ENCODE measurements at places on chromosomes 4 and X.

- DNase-seq = no peak
Measured at GRCh38 chr4:148141501-148141900, 300.7 kb downstream of the NR3C2 start.

GRCh38 chrX:32778965-32779364 is 432.4 kb downstream of the DMD start:
- DNase-seq = no peak

- DNase-seq = no peak
Measured at GRCh38 chr4:2413821-2414610, 4.4 kb downstream of the ZFYVE28 start.

DNA sequence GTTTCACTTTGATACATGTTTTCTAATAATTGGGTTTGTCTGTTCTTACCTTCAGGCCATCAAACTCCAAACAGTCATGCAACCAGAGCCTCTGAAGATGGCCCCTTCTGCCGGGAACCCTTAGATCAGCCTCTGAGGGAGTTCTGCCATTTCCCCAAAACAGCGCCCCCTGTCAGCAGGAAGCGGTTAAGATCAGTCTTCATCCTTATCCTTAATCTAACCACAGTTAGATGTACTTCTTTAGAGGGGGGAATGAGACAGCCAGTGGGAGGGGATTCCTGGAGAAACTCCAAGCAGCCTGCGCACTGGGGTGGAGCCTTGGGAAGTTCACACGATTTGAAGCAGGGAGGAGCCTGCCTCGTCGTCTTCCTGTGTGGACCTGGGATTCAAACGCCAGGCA is 185.4 kb downstream of the INPP4B start:
- DNase-seq = no peak

GRCh38 chr4:118085700-118086099 is 51.4 kb downstream of the NDST3 start:
- no peak for DNase-seq

GRCh38 chr4:98452091-98452490 is 190.9 kb downstream of the RAP1GDS1 start:
- no peak for DNase-seq

GRCh38 chr4:16160457-16160856 is 65.8 kb downstream of the TAPT1 start:
- DNase-seq = no peak

GRCh38 chr4:99628040-99628439 is 29.6 kb downstream of the C4orf54 start:
- no peak for DNase-seq

GRCh38 chr4:124682384-124682783 is 30.1 kb downstream of the ANKRD50 start:
- DNase-seq = no peak

DNA sequence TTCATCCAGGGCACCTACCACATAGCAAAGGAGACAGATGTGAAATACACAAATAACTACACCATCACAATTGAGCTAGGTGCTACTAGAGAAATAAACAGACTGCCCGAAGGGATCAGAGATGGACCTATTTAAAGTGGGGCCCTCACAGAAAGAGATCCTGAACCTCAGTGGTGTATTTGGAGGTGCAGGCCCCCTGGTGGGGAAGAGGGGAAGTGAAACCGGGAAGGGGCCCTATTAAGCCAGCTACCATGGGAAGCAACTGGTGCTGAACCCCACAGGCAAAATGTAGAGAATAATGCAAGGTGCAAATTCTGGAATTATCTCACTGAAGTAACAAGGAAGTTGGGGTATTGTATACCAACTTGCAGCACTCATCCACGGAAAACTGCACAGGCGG is 78.6 kb upstream of the FAM9A start:
- DNase-seq = no peak

DNA sequence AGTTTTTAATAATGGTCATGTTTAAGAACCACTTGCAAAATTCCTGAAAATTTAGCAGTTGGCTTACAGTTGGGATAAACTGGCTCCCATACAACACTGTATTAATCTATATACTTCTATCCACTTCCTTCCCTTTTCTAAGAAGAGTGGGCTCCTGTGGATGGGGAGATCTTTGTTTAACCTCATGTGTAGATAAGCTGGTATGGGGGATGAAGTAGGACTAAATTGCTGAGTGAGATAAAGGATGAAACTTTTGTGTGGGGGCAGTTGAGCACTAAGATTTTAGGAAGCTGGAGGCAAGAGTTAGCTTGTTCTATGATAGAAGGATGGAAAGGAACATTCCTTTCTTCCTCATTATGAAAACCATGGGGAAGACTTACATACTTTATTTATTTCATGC is 54.6 kb upstream of the ATP8A1 start:
- no peak for DNase-seq

DNA sequence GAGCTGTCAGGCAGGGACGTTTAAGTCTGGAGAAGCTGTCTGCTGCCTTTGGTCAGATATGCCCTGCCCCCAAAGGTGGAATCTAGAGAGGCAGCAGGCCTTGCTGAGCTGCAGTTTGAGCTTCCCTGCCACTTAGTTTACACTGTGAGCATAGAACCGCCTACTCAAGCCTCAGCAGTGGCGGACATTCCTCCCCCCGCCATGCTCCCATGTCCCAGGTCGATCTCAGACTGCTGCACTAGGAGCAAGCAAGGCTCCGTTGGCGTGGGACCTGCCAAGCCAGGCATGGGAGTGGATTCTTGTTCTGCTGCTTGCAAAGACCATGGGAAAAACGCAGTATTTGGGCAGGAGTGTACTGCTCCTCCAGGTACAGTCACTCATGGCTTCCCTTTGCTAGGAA is 24.3 kb downstream of the PLK4 start:
- no peak for DNase-seq

DNA sequence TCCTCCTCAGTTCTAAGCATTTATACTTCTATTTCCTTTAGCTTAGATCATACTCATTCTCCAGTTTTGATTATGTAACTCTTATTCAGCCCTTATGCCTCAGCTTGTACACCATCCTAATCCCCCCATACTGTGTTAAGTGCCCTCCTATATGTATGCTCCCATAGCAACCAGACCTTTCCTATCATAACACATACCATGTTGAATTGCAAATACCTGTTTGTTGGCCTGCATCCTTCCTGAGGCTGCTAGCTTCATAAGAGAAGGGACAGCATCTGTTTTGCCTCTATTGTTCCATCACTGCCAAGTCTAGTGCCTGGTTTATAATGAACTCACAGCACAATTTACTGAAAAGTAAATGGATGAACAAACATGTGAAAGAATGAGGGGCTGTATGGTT is 443.7 kb downstream of the CENPC start:
- no peak for DNase-seq

DNA sequence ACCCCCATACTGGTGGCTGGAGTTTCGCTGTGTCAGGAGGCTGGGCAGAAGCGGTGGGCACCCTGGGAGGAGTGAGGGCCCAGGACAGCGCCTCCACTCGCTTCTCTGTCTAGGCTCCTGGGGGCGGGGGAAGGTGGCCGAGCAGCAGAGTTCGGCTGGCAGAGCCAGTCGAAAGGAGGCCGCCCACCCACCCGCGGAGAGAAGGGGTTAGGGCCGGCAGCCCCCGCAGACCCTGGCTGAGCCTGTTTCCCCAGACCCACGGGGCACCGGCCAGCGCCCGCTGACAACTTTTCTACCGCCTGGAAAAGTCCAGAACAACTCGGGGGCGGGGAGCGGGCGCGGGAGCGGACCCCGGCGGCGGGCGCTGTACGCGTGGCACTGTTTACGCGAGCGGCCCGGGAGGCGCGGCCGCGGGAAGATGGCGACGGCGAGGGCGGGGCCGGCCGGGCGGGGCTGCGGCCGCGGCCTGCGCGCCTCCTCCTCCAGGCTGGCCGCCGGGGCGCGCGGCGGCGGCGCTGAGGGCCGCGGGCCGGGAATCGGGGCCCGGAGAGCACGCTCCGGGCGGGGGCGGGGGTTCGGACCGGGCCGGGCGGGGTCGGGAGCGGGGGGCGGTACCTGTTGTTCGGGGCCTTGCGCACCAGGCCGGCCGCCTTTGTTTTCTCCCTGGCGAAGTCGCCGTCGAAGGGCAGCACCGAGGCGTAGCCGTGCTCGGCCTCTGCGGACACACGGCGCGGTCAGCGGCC is 628 bp downstream of the MXD4 start:
- DNase-seq = no peak

DNA sequence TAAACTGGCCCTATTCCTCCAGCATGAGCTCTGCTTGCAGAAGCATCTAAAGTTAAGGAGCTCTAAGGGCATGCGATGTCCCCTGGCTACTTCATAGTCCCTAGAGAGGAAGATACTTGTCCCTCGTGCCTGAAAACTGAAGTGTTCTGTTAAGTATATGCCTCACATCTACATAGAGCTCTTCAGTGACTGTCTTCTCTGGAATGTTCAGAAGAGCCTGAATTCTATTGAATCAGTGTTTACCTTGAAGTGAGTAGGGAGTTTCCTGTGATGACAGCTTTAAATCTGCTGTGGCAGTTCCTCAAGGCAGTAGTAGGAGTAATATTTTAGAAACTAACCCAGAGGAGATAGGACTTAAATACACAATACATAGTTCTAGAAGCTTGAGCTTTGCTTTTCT is 111.2 kb downstream of the ZNF518B start:
- no peak for DNase-seq

DNA sequence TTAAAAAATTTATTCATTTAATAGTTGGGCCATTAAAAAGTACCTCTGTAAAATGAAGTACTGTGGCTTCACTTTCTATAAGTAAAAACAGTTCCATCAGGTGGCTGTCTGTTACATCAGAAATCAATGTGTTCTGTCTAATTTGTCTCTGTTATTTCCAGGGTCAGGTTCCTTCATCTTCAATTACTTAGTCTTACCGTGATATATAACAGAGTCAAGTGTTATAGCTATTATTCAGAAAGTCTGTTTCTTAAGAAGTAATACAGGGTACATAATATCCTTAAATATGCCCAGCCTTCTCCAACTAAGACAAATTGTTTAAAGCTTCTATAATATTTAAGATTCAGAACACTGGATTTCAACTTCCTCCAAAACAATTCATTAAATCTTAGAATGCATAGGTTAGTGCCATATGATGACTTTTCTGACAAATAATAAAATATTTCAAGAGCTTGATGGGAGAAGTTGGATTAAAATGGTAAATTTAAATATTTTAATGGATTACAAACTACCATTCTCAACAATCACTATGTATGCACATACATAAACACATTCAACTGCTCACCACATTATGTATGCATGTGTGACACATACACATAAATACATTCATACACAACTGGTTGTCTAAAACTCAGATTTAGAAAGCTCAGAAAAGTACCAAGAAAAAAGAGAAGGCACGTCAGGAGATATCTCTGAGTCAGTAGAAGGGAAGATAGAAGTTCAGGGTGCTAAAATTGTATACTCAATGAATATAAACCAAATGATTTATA is 268.5 kb downstream of the PRDM5 start:
- no peak for DNase-seq

DNA sequence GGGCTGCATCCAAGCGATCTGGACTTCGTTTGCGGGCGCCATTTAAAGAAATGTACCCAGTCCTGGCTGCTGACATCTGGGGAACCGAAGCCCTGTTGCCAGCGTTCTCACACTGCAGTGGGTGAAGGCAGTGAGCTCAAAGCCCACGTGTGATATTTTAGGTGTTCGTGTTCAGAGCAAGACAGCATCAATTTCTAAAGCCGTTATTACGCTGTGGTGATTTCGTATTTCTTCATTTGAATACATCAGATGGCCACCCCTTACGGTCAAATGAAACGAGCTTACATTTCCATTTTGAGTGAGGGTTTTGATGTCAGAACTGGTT is 376 bp upstream of the C4orf36 start:
- peak; percentile 8 for DNase-seq

DNA sequence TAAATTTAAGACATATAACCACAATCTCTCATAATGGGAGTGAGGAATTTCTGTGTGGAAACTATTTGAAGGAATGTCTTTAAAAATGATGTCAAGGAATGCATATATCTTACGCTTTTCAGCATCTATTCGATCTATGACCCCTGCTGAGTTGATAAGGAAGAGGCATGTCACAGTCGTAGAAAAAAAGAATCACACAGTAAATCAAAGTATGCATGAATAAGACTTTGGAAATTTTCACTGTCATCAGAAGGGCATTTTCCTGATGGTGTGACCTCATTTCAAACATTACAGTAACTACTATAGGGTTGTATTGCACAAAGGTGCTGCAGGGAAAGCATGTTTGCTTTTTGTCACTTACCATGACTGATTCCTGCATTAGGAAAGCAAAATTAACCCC is 41.5 kb downstream of the REELD1 start:
- DNase-seq = no peak

DNA sequence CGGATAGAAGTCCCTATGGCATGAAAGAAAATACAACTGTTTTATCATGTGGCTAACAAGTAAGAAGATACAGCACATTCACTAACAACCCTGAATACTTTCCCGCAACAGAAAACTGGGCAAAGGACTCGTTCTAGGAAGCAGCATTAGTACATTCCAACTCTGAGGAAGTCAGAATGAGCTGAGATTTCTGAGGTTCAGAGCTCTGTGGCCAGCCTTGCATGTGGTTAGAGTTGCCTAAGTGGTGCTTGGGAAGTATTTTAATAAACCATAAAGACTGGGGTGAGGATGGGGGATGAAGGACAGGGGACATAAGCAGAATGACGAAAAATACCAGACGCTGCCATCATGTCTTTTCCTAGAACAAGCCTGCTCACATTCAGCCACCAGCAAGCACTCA is 82.2 kb downstream of the EFHC2 start:
- DNase-seq = no peak

DNA sequence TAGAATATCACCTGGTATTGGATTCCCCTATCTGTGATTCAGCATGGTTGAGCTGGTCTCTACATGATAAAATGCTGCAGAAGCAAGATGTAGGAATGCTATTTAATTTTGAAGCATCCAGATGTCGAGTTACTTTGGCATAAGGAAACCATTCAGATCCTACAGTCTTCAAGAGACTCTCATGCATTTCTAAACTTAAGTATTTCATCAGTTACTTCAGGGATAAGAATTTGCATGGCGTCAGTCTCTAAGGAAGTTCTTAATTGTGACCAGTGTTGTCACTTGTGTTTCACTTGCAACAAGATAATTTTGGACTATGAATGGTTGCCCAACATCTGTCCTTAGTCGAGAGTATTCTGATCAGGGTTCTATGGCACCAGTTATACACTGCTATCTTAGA is 192.4 kb downstream of the CCNG2 start:
- DNase-seq = no peak

- DNase-seq = no peak
Measured at GRCh38 chr4:88119943-88120342, 38.5 kb downstream of the ABCG2 start.

DNA sequence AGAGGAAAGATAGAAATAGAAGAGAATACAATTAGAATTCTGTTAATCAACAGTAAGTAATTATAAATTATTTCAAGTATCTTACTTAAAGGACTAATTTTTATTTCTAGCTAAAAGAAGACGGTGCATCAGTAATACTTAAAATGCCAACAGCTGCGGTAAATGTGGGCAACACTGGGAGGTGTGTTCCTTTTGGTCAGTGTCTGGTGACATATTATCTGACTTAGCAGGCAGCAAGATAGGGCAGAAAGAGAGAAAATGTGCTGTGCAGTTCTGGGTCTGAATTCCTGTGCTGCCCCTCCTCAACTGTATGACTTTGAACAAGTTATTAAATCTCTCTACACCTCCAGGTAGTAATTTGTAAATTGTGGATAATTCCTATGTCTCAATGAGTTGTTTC is 120.6 kb downstream of the ZNF827 start:
- DNase-seq = no peak

Measured in NCI-H748 treated with DMSO at 0.1 percent for 48 hours (cell line).